Suppressor macrophage (primary cell): ENCODE measurements at places on chromosomes 2 and 18.

GRCh38 chr2:197675711-197676188 lies 363 bp upstream of the RFTN2 start:
- DNase-seq, result no peak

GRCh38 chr2:33632831-33633230 lies 33.7 kb upstream of the FAM98A start:
- DNase-seq, result no peak

DNA sequence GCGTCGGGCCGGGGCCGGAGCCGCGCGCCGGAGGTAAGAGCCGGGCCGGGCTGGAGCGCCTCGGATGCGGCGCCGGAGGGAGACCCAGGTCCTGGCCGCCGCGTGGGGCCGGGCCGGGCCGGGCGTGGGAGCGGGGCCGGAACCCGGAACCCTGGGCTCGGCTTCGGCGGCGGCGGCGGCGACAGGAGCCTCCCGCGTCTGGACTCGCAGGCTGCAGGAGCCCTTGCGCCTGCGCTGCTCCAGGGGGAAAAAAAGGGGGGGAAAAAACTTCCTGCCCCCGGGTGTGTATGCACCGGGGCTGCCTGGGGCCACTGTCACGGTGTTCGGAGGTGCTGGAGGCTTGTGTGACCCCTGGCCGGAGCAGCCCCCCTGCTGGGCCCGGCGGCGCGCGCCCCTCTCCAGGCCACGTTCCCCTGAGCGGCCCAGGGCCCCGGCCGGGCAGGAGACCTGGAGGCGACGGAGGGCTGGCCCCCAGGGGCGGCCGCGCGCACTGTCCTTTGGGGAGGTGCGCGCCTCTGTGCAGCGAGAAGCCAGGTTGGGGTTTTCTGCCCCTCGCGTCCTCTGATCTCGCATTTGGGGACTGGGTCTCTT lies 864 bp downstream of the KLHL29 start:
- no peak for DNase-seq

DNA sequence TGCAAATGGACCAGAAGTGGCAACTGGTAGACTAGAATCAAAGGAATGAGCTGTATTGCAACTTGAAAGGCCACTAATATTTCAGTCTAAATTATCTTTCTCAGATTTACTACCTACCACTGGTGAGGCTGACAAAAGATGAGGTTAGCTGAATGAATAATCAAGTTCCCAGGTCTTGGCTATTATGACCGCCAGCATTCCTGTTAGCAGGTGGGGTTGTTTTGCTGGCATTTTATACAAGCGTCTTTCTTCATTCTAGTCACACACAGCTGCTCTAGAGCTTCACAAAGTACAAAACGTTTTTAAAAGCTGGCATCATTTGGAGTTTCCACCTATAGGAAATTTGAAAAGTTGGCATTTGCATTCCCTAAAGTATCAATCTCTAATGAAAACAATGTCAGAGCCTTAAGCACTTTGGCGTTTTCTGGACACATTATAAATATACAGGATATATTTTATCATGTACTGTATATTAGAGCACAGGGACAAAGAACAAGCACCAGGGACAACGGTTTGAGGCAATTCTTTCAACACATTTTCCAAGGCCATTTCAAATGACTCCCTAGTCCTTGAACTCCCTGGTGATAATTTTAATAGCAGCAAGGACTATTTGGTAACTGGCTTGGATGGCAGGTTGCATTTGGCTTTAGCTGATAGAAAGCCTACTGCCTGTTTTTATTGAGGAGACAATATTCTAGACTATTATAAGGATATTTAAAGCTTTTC lies 410.2 kb upstream of the CHST9 start:
- no peak for DNase-seq

DNA sequence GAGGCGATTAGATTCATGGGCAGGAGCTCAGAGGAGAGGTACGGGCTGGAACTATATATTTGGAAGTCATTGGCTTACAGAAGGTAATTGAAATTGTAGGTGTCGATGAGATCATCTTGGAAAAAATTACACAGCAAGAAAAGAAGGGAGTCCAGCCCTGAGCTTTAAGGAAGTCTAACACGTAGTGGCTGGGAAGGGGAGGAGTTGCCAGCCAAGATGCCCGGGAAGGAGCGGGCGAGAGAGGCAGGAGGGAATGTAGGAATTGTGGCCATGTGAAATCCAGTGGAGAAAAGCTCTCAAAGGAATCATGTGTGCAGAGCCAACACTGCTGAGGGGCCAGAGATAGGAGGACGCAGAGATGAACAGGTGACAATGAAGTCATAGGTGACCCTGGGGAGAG lies 25.6 kb upstream of the SCYGR1 start:
- DNase-seq, result peak; percentile 18

DNA sequence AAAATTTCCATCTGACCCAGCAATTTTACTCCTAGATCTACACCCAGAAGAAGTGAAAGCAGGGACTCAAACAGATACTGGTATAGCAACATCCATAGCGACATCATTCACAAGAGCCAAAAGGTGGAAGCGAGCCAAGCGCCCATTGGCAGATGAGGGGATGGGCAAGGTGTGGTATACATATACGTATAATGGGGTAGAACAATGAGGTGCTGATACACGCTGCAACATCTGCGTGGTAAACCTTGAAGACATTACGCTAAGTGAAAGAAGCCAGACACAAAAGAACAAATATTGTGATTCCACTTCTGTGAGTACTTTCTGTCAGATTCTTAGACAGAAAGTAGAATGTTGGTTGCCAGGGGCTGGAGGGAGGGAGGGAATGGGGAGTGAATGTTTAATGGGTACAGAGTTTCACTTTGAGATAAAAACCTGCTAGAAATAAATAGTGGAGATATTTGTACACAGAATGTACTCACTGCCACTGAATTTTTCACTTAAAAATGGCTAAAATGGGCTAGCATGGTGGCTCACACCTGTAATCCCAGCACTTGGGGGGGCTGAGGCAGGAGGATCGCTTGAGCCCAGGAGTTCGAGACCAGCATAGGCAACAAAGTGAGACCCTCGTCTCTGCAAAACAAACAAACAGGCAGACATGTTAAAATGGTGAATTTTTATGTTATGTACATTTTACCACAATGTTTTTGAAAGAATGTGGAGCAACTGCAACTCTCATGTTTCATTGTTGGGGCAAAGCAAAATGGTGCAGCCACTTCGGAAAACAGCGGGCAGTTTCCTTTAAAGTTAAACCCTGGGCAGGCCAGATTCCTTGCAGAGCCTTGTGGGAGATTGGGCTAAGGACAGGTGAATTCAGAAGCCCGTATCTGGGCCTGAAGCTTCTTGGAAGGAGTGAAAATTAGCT lies 103.4 kb upstream of the MYCN start:
- no peak for DNase-seq

GRCh38 chr2:219510512-219511135 lies 3.7 kb upstream of the ASIC4 start:
- no peak for DNase-seq

- no peak for DNase-seq
Measured at GRCh38 chr18:5503740-5504139, 40.1 kb downstream of the EPB41L3 start.

- DNase-seq, result no peak
Measured at GRCh38 chr2:190847504-190848081, 33.0 kb upstream of the GLS start.

DNA sequence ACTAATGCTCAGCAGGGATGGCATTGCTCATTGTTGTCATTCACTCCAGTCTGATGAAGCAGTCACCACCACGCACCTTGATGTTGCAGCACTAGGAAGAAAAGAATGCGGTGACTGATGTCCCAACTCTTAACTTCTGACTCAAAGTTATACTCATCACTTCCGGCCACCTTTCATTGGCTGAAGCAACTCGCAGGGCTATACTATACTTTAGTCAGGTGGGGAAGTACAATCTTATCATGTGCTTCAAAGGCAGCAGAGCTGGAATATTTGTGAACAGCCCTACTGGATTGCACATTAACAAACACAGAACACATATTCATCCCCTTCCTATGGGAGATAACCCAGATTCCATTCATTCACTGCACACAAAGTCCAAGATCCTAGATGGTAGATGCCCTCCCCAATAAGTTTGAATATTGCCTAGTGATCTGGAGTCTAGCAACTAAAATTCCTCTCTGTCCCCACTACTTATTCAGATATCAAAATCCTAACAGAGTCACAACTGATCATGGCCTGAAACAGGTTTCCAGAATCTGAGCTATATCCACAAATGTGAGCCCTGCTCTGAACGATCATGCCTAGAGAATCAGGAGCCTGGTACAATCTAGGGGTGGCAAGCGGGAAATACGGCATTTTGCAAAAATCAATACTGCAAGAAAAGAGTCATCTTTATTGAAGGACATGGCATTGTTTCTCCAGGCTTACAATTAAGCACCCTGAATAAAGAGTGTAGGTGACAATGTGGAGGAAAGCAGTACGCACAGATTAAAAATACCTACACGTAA lies 3.4 kb upstream of the SPATS2L start:
- DNase-seq, result peak; percentile 6

GRCh38 chr2:172398440-172398839 lies 28.9 kb upstream of the ITGA6 start:
- DNase-seq, result no peak

- DNase-seq, result no peak
Measured at GRCh38 chr2:217219164-217219520, 359.3 kb upstream of the TNP1 start.

- DNase-seq, result no peak
Measured at GRCh38 chr2:39545957-39546356, 108.9 kb upstream of the MAP4K3 start.

GRCh38 chr2:39530411-39530866 lies 93.4 kb upstream of the MAP4K3 start:
- peak; percentile 44 for DNase-seq

GRCh38 chr2:51795248-51795888 lies 763.4 kb upstream of the NRXN1 start:
- peak; percentile 2 for DNase-seq

DNA sequence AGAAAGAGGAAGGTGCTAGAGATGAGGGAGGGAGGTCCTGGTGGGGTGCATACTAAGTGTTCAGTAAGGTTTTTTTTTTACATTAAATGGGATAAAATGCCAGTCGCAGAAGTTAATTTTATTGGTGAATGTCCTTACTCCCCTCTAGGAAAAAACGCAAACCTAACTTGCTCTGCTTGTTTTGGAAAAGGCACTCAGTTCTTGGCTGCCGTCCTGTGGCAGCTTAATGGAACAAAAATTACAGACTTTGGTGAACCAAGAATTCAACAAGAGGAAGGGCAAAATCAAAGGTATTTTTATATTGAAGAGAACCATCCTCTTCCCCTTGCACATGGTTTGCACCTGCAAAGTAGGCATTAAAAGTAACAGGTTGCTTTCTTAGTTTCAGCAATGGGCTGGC lies 12.7 kb upstream of the IL18R1 start:
- DNase-seq, result no peak

DNA sequence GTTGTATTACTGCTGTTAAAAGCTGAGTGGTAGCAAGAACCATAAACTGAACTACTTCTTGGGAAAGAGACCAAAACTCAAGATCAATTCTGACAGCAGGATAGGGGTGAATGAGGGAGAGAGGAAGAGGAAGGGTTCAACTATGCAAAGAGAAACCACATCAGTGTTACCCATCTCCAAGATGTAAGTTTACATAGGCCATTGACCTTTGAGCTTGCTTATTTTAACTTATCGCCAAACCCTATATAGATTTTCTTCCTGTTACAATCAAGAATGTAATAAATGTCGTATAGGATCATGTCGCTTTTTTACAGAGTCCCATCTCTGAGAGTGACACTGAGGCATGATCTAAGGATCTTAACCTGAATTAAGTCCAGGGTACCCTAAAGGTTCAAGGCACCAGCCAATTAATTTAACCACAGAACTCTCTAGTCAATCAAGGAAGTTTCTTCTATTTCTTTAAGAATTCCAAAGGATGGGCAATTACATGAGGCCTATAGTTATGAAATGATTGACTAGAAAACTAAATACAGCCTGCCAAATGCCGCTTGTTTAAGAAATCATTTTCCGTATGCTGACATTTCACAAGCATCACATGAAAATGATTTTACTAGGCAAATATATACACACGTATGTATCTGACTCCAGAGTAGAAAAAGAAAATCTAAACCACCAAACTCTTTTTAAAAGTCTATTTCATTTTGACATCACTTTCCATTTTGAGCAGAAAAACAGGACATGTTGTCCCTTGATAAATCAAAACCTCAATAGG lies 11.8 kb downstream of the RND3 start:
- no peak for DNase-seq

DNA sequence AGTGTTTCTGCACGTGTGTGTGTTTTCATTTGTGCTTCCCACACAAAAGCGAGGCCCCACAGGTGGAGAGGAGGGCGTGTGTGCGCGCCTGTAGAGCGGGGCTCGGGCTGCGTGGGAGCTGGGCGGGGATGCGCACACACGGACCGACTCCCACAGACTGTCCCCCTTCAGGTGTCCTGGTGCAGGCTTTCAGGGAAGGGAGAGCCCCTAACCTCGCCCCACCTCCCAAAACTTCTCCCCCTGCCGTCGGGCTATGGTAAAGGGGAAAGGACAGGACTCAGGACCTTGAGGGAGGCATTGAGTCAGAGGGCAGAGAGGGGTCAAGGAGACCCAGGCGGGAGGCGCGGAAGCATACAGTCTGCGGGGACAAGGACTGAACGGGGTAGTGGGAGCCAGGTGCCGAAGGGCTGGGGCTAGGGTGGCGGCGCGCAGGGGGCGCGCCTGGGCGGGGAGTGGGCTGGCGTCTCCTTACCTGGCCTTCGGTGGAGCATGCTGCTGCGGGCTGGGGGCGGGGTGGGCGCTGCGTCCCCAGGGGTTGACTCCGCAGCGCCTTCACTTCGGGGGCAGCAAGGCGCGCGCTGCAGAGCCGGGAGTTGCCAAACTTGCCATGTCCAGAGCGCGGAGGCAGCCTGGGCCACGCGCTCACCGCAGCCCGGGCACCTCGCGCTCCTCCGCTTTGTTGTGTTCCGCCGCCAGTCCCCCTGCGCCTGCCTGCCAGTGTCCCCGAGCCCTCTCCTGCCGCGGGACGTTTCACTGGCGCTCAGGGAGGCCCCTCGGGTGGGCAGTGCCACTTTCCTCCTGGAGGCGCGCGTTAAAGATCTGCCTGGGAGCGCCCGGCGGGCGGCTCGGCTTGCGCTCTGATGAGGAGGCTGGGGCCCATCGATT lies 302.0 kb downstream of the NCKAP5 start:
- DNase-seq, result no peak

DNA sequence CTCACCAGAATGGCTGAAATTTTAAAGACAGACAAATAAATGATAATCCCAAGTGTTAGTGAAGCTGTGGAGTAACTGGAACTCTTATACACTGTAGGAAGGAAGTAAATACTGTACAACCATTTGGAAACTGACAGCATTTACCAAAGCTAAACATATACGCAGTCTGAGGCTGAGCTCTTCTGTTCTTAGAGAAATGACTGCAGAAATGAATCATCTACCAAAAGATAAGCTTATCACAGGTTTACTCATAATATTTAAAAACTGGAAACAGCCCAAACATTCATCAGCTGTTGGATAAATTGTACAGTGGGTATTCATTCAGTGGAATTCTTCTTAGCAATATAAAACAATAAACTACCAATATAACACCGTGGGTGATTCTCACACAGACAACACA lies 218.2 kb upstream of the RAB12 start:
- DNase-seq, result no peak

- no peak for DNase-seq
Measured at GRCh38 chr2:57908736-57909161, 137.9 kb upstream of the VRK2 start.
